Stimulated activated CD4-positive, alpha-beta T cell treated with anti-CD3 and anti-CD28 coated beads, Interleukin-1b, Interleukin-23, amount 100 ng/mL, for 1 hour (primary cell): ENCODE measurements at places on chromosomes 1 and 21.

GRCh38 chr1:6205849-6206519 is at the start of gene RNF207:
RNF207 (plus strand) TSS chr1:6206119; CDS start chr1:6206536, 417 bp downstream.
- peak; percentile 32 for DNase-seq

DNA sequence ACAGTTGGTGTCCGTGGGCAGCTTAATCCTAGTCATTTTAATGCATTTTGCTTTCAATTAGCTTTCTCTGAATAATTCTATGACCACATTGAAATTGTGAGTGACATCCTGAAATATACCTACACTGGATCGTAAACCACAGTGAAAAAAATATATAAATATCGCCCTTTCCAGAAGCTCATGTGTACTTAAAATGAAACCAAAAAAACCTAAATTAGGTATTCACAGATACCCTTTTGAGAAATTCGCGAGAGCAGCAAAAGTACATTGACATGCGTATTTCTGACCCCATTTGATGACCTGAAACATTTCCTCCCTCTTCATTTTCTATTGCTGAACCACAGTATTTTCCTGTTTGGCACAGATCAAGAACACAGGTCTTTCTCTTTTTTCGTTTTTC is 253.8 kb downstream of the LTN1 start:
- no peak for DNase-seq

GRCh38 chr1:234280500-234280899 is 92.8 kb upstream of the COA6 start:
- DNase-seq: no peak

GRCh38 chr1:235843461-235843961 is 23.2 kb downstream of the LYST start:
- DNase-seq: no peak

- DNase-seq: no peak
Observed at GRCh38 chr1:25676488-25676887, 59.9 kb downstream of the MAN1C1 start.

GRCh38 chr1:200233393-200233792 is 176.4 kb downstream of the ZNF281 start:
- DNase-seq: no peak
